ENCODE measurements at places on chromosomes 16 and 17.

DNA sequence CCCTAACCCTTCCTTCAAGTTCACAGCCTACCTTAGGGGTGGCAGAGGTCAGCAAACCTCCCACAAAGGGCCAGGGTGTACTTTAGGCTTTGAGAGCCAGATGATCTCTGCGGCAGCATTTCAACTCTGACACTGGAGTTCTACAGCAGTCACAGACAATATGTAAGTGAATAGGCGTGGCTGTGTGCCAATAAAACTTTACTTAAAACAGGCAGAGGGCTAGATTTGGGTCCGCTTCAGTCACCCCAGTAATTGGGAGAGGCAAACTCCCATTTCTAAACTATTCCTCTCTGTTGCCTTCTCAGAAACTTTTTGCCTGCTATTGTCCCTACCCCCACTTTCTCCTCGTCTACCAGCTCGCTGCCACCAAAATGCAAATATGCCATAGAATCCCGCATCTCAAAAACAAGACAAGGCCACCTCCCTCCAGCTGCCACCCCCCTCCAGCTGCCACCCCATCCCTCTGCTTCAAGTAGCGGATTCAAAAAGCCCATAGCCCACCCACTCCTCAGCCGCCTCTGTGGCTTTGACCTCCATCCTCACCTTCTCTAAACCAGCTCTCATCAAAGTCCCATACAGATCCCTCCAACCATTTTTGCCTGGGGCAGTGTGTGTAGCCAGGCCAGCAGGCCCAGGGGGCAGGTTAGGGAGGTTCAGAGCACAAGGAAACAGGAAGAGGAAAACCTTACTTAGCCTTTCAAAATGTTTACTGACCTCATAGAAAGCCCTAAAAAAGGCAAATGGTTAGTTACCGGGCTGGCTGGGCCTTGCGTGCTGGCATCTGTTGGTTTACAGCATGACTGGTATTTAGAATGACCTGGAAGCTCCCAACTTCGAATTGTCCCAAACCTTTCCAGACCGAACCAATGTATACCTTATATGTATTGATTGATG, 19.9 kb upstream of the DNAH17 start:
- DNase-seq = no peak

- DNase-seq = no peak
These were observed 38.8 kb upstream of the HSBP1 start for GRCh38 chr16:83768986-83769385.

- DNase-seq = no peak
These were observed 113.8 kb upstream of the SMURF2 start for GRCh38 chr17:64775701-64776570.

GRCh38 chr16:6576606-6577005, 756.0 kb upstream of the RBFOX1 start:
- no peak for DNase-seq

DNA sequence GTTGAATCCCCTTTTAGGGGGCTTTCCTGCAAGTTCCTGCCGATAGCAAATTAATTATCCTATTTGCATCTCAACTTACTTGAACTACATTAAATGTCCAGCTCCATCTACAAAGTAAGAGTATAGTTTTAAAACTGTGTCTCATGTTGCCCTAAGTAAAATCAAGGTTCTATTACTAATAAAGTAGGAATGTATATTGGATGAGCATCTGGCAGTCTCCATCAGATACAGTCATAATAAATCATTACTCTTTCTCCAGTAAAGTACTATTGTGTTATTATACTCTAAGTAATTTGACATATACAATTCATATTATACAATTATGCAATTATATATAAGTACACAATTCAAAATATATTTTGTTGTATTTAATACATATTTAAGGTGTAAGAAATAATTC, 249.3 kb downstream of the CEP112 start:
- DNase-seq = no peak

- no peak for DNase-seq
These were observed 1621.6 kb downstream of the CDH8 start for GRCh38 chr16:60414613-60415012.

DNA sequence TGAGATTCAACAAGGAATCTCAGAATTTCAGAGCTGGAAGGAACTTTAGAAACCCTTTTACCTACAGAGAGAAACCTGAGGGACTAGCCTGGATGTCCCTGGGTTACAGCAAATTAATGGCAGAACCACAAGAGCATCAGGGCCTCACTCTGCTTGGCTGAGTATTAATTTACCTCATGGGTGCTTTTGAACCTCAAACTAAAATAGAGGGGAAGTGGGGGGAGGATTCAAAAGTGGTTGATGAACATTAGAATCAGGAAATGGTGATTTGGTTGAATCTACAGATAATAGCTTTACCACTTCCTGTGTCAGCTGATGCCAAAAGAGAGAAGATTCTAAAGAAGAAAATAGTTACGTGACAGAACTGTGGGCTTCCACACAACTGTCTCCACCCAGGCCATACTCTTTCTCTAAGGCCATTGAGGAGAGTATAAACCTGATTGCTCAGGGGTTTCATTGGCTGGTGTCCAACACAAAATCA, 11.3 kb upstream of the SKAP1 start:
- no peak for DNase-seq

DNA sequence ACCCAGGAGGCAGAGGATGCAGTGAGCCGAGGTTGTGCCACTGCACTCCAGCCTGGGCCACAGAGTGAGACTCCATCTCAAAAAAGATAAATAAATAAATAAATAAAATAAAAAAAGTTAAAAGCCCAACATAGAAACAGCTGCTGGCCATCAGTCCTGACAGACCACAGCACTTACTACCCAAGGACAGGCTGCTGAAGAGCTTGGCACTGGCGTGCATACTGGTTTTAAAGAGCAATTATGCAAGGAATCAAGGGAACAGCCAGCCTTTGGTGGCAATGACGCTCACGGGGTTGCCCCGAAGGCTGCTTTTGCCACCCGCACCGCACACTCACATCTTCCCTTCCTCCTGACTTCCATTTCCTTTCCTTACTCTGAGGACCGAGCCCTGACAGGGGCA, 4.2 kb downstream of the PLD6 start:
- DNase-seq = no peak

GRCh38 chr17:48290378-48290777, 139.6 kb downstream of the SKAP1 start:
- DNase-seq = no peak

DNA sequence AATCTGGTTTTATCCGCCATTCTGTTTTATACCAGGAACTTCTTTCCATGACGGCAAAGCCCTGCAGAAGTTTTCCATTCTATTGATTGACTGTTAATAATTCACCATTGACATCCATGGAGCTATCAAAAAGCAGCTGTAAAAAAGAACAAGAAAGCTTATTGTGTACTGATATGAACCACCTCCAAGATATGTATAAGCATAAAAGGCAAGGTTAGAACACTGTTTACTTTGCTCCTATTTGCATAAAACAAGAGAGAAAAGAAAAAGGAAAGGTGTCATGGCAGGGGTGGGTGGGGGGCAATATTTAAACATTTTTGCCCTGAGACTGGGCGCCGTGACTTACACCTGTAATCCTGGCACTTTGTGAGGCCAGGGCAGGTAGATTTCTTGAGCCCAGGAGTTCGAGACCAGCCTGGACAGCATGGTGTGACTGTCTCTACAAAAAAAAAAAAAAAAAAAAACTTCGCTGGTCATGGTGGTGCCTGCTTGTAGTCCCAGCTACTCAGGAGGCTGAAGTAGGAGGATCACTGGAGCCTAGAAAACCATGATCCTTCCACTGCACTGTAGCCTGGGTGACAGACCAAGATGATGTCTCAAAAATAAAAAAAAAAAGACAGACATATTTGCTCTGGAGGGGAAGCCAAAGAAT, 52.5 kb downstream of the TMEM114 start:
- no peak for DNase-seq

DNA sequence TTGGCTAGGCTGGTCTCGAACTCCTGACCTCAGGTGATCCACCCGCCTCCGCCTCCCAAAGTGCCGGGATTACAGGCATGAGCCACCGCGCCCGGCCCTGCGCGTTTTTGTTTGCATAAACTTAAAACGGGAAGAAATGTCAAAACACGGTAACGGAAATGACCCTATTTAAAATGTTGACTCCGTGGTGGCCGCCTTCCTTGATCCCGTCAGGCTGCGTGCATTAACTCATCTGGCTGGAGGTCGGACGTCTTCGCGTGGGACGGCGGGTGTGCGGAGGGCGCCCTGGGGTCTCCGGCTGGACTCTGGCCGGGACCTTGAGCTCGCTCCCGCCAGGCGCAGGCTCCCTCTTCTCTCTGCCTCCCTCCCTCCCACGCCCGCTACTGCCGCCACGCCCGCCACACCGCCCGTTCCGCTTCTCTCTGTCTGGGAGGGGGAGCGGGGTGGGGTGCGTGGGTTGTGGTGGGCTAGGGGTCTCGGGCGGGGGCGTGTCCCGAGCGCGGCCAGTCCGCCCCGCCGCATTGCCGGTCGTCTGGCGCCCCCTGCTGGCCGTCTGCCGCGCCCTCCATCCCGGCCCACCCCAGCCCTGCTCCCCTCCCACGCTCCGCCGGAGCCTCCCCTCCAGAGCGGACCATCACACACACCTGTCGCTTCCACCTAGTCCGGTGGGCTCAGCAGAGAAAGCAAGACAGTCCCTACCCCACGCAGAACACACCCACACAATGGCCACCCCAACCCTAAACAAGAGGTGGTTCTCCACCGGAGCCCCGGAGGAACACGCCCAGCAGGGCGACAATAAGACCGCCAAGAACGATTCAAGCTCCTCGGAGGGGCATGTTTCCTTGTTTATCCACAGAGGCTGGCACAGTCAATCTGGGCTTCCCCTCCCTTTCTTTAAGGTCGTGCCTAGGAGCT, 1.2 kb upstream of the CCDC42 start:
- no peak for DNase-seq

- DNase-seq = no peak
These were observed 379 bp upstream of the OTOP2 start for GRCh38 chr17:74923538-74924249.

DNA sequence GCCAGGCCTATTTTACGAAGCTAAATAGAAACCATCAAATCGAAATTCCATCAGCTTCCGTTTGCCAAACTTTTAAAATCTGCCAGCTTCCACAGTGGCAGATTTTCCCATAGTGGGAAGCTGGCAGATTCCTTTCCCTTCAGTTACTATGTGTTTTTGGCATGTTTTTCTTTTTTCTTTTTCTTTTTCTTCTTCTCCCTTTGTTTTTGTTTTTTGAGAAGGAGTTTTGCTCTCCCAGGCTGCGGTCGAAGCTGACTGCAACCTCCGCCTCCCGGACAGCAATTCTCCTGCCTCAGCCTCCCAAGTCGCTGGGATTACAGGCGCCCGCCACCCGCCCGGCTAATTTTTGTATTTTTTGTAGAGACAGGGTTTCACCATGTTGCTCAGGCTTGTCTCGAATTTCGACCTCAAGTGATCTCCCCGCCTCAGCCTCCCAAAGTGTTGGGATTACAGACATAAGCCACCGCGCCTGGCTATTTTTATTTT, 684 bp upstream of the CWC25 start:
- no peak for DNase-seq

DNA sequence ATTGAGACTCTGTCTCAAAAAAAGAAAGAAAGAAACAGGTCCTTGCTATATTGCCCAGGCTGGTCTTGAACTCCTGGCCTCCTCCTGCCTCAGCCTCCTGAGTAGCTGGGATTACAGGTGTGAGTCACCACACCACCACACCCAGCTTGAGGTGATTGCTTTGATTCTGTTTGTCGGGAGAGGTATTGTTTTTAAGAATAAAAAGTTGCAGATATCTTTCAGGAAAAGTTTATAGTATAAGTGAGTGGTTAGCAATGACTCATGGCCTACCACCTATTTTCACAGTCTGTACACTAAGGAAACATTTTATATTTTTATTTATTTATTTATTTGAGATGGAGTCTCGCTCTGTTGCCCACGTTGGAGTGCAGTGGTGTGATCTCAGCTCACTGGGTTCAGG, 45.0 kb downstream of the RHOT1 start:
- no peak for DNase-seq

DNA sequence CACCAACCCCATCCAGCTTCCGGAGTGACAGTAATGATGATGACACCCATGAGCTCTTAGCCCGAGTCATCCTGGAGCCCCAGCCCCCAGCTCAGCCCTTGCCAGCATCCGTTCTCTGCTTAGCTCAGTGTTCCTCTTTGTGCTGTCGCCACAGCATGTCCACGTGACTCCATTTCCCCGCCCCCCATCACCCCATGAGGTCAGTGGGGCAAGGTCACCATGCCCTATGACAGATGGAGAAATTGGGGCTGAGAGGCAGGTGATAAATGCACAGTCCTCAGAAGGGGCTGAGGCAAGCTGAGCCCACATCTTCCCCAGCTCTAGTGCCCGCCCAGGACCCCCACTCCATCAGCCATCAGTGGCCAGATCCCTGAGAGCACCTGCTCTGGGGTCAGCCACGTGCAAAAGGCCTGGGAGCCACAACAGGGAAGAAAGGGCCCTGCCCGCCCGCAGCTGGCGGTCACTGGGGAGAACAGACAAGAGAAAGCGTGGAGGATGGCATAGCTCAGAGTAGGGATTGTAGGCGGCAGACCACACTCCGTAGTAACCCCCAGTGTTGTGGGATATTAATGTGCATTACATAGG, 17.1 kb downstream of the ITGB4 start:
- DNase-seq = no peak

DNA sequence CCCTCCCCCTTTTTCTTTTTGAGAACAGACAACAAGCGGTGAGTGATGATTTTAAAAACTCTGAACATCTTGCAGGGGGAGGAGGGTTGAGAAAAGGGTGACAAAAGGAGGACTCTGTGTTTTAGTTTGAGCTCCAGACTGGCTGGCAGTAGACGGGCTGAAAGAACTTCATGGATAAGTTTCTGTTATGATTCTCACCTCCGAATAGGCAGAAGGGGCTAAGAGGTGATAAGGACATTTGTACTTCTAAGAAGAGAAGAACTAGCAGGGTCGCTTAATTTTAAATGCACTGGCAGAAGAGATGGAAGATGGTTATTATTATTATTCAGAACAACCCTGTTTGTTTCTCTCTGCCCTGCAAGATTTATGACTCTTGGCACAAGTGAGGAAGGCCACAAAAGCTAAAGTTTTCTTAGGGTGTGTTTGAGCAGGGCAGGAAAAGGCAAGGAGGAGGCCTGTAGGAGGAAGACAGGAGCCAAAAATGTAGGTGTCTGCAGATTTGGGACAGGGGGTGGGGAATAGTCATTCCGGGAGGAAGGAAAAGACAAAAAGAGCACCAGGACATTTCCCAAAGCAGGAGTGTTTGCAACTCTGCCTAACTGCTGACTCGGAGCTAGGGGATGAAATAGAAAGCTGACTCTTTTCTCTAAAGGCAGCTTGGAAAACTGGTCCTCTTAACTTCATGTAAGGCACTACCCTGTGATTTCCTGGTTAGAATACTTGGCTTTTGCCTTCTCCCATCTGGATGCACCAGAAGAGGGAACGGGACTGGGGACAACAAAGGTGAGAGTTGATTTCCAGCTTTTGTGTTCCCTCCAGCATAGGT, 11.9 kb upstream of the HOXB2 start:
- DNase-seq = no peak

DNA sequence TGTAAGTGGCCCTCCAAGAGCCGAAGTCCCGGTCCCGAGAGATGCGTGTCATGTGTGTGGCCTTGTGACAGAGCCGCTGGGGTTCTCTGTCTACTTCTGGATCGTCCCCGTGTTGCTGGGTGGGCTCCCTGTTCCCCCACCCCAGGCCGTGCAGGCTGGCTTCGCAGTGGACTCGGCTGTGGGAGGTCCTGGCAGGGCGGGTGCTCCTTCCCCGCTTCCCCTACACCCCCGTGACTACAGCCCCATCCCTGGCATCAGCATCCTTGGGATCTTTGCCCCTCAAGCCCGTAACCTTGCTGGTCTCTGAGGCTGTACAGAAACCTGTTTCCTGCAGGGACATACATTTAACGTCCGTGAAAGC, 136.3 kb downstream of the BANP start:
- DNase-seq = no peak
